ENCODE measurements at places on chromosomes 1 and 21.

DNA sequence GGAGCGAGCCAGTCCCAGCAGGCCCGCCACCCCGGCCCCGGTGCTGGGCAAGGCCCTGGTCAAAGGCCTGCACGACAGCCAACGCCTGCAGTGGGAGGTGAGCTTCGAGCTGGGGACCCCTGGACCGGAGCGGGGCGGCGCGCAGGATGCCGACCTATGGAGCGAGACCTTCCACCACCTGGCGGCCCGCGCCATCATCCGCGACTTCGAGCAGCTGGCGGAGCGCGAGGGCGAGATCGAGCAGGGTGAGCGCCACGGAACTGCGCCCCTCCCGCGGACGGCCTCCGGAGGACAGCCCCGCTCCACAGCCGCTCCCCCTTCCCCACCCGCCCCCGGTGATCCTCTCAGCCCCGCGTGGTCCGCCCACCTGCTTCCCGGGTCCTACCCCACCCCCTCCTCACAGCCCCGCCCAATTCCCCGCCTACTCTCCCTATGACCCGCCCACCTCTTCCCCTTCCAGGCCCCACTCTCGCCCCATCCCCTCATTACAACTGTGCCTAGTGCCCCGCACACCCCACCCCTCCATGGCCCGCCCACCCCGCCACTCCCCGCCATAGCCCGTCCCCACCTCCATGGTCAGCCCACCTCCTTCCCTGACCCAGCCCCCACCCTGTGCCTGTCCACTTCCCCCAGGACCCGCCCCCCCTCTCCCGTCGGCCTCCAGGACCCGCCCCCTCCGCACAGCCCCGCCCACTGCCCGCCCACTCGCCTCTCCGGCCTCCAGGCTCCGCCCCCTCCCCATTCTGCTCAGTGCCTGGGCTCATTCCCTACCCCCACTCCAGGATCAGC, 52.7 kb downstream of the VWA5B1 start:
- no peak for DNase-seq

DNA sequence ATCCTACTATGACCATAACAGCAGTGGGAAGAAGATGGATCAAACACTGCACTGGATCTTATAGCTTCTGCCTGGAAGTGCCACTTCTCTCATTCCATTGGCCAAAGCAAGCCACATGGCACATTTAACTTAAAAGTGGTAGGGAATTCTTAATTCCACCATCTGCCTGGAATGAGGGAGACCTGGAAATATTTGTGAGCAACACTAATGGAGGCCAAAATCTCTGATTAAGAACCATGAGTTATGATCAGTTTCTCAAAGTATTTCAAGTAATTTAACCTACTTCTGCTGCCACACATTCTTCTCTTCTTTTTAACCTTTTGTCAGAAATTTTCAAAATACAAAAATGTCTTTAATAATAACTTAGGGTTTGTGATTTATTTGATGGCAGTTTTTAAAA, 154.0 kb upstream of the C1orf87 start:
- DNase-seq: no peak

- DNase-seq: no peak
Measured at GRCh38 chr21:24025101-24025500, 1582.2 kb downstream of the MRPL39 start.

DNA sequence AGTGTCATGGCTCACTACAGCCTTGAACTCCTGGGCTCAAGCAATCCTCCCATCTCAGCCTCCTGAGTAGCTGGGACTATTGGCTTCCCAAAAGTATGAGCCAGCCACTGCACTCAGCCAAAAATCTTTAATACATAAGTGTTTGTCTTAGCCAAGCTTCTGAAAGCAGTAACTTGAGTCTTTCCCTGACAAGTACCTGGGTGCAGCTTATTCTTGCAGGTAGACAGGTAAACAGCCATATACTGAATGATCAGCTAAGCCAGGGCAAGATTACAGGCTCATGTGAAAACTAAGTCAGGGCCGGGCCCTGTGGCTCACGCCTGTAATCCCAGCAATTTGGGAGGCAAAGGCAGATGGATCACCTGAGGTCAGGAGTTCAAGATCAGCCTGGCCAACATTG, 7.8 kb downstream of the MEAF6 start:
- DNase-seq: no peak

DNA sequence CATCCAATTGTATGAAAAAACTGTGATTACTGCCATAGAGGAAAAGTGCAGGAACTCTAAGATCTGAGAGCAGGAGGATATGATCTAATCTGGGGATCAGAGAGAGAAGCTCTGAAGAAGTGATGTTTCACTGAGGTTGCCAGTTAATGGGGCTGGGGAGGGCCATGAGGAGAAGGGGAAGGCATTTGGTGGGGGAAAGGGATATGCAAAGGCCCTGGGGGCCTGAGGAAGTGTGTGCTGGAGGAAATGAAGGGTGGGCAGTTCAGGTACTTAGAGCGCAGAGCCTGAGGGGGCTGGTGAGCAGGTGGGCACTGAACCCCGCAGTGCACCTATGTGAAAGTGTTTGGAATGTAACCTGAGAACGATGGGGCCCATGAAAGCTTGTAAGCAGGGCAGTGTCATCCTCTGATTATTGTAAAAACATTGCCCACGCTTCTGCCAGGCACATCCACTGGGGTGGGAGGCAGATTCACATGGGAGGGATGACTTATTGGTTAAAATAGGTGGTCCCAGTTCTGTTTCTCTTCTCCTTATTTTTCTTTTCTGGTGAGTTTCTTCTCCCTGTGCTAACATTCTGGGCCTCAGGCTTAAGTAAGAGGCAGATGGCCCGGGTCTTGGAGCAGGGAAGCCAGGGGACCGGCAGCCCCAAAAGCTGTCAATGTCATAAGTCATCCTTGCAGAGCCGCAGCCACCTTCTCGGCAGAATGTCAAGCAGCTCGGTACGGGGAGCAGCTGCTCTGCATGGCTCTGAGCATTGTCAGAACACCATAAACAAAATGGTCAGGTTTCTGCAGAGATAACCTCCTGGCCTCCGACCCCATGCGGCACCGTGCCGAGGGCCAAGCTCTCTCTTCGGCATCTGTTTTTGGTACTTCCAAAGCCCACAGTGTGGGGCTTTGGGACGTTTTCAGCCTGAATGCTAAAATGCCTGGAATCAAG, 492.0 kb upstream of the VAMP3 start:
- peak; percentile 83 for DNase-seq

GRCh38 chr1:159752135-159752580, 28.6 kb upstream of the DUSP23 start:
- DNase-seq: no peak

GRCh38 chr1:10257851-10258250, 47.5 kb downstream of the KIF1B start:
- no peak for DNase-seq
